Stimulated activated CD4-positive, alpha-beta T cell treated with anti-CD3 and anti-CD28 coated beads, Interleukin-1b, Interleukin-23, amount 100 ng/mL, for 1 hour (primary cell): ENCODE measurements at places on chromosomes 13 and 19.

- no peak for DNase-seq
Measured at GRCh38 chr19:41299046-41299754, 10.8 kb upstream of the CCDC97 start.

GRCh38 chr19:18700501-18701249 lies 17.2 kb downstream of the CRTC1 start:
- peak; percentile 42 for DNase-seq

- peak; percentile 2 for DNase-seq
Measured at GRCh38 chr19:13430790-13431582, 75.3 kb downstream of the CACNA1A start.

DNA sequence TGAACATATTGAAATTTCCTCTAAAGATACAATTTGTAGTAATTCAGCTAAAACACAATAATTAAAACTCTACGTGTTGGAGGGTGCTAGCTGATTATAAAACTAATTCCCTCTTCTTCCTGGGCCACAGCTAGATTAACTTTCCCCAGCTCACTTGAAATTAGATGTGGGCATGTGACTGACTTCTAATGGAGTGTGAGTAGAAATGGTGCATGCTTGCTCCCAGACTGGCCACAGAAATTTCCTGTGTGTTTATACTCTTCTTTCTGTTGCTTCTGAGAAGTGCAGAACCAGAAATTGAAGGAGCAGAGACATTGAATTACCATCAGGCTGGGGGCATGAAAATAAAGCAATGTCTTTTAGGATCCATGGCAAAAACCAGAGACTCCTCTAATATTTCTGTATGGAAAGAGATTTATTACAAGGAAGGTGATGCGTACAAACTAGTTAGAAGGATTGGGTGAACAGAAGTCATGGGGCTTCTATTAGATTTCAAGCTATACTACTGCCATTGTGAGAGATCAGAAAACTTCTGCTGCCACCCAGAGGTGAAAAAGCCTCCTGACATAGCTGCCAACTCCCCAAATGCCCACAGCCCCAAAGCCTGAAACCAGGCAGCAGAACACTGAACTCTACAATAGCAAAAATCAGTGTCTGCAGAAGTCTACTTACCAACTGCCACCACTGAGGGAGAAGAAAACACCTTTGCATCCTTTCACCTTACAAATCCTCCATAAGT lies 379.2 kb upstream of the MIR17HG start:
- DNase-seq: no peak

GRCh38 chr13:23618341-23618740 lies 48.1 kb downstream of the TNFRSF19 start:
- DNase-seq: no peak

GRCh38 chr19:13056052-13056660 lies 46.5 kb downstream of the LYL1 start:
- no peak for DNase-seq
